Neural crest cell (in vitro differentiated cells): ENCODE measurements at places on chromosomes 5 and 9. TPM values are rescaled to one million over a fixed set of nuclear protein-coding genes. Genes with fewer than 3 reads are reported as not detected.

GRCh38 chr9:115207003-115207836, 89.3 kb upstream of the TNC start:
- H3K27ac ChIP-seq: no peak overlapping the region
- no peaks in the 10 kb centered on the region for H3K36me3 ChIP-seq
- H3K4me3 ChIP-seq: no peak overlapping the region
- H3K4me1 ChIP-seq: peaks cover 17% of the 10 kb centered on the region
- DNase-seq: no peak

GRCh38 chr9:88308831-88309560, 79.2 kb upstream of the SPIN1 start:
- H3K4me3 ChIP-seq: no peak overlapping the region
- peaks cover 5% of the 10 kb centered on the region for H3K4me1 ChIP-seq
- no peak overlapping the region for H3K27ac ChIP-seq
- no peak for DNase-seq
- H3K36me3 ChIP-seq: no peaks in the 10 kb centered on the region
- peaks cover 5% of the 10 kb centered on the region for H3K27me3 ChIP-seq

DNA sequence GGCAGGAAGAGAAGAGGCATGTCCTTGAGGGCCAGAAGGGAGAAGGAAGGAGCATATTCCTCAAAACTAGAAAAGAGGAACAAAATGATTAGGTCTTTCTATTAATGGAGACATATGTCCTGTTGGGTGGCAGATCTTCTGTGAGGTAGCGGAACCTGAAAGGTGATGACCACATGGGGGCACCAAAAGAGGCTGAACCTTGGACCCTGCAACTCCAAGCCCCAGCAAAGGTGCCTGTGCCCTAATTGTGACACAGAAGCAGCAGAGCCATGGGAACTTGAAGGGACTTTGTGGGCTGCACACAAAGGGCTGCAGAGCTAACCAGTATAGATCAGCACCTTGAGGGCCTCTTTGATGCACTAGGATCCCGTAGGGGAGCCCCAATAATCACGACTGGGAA, 158.0 kb downstream of the BAAT start:
- DNase-seq: no peak
- H3K4me3 ChIP-seq: no peak overlapping the region
- H3K4me1 ChIP-seq: peaks cover 10% of the 10 kb centered on the region
- no peak overlapping the region for H3K27ac ChIP-seq

DNA sequence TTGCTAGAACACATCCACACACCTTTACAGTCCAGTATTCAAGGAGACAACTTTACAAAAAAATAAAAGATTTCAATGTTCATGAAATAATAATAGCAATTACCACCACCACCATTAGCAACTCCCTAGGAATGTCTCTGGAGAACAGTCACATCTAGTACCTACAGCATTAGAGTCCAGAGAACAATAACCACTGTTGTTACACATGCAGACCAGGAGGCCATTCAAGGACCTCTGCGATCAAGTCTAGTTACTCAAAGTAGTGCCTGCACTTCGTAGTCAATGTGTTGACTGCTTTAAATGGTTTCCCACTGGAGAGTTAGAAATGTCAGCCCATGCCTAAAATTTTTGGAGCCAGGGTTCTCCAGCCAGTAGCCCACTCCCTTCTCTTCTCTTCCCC, 244.4 kb downstream of the DEPDC1B start:
- H3K27me3 ChIP-seq: no peaks in the 10 kb centered on the region
- no peak for DNase-seq
- no peaks in the 10 kb centered on the region for H3K36me3 ChIP-seq
- no peaks in the 10 kb centered on the region for H3K4me1 ChIP-seq

DNA sequence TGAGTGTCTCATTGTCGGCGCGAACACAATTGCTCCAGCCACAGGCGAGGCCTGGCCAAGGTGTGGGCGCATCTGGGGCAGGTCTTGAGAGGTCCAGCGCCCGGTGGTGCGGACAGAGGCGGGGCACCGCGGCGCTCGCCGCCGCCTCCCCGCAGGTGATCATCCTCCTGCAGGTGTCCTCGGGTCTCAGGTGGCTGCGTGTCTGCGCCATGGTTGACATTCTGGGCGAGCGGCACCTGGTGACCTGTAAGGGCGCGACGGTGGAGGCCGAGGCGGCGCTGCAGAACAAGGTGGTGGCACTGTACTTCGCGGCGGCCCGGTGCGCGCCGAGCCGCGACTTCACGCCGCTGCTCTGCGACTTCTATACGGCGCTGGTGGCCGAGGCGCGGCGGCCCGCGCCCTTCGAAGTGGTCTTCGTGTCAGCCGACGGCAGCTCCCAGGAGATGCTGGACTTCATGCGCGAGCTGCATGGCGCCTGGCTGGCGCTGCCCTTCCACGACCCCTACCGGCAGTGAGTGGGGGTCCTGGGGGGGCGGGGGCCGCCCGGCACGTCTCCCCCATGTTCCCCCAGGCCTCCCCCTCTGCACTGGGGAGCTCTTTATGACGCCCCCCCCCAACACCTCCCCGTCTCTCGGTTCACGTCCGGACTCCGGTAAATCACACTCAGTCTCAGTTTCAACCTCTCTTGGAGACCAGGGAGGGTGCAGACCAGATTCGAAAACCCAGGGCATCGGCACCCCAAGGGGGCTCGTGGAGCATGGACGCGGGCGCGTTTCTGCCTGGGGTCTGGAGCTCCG, 446 bp downstream of the NXNL2 start:
- no peaks in the 10 kb centered on the region for H3K36me3 ChIP-seq
- H3K27ac ChIP-seq: no peak overlapping the region
- DNase-seq: no peak
- H3K4me1 ChIP-seq: peaks cover 13% of the 10 kb centered on the region
- peaks cover 90% of the 10 kb centered on the region for H3K27me3 ChIP-seq

- H3K27ac ChIP-seq: no peak overlapping the region
- no peak overlapping the region for H3K4me3 ChIP-seq
- H3K4me1 ChIP-seq: no peaks in the 10 kb centered on the region
- H3K27me3 ChIP-seq: no peaks in the 10 kb centered on the region
- no peak for DNase-seq
- no peaks in the 10 kb centered on the region for H3K36me3 ChIP-seq
These were observed 455.0 kb upstream of the ACTBL2 start for GRCh38 chr5:57937501-57938173.

GRCh38 chr5:155767470-155767869, 559.5 kb upstream of the SGCD start:
- no peaks in the 10 kb centered on the region for H3K4me1 ChIP-seq
- peaks cover 9% of the 10 kb centered on the region for H3K27me3 ChIP-seq
- DNase-seq: no peak
- H3K4me3 ChIP-seq: no peak overlapping the region
- H3K27ac ChIP-seq: no peak overlapping the region

DNA sequence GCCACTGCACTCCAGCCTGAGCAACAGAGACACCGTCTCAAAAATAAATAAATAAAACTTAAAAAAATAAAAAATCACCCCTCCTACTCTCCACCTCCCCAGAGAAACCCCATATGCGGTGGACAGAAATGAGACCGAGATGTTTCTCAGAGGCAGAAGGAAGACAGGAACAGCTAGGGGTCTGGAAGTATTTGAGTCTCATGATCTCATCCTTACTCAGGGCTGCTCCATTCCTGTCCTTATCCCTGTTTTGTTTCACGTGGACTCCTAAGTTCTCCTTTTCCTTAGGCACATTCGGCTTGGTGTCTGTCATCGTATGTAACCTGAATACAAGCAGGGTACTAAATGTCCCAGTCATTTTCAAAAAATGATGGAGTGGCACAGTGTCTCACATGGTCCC, 76.1 kb downstream of the C9orf50 start:
- H3K27ac ChIP-seq: no peak overlapping the region
- no peak overlapping the region for H3K4me3 ChIP-seq
- no peaks in the 10 kb centered on the region for H3K36me3 ChIP-seq
- no peaks in the 10 kb centered on the region for H3K27me3 ChIP-seq

DNA sequence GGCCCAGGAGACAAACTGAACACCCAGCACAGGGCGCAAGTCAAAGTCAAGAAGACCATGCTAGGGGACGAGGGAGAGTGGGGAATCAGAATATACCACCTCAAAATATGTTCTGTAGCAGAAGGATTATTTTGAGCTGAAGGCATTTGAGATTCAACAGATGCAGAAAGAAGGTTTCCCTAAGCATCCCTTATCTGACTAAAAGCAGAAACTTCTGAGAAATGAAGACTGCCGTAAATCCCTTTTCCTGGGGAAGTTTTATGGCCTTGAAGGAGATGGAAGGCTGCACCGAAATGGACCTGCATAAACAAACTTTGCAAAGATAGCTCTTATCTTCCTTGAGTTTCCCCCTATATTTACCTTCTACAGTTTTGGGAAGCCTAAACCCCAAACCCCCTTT, 72.8 kb downstream of the PTTG1 start:
- no peak overlapping the region for H3K4me3 ChIP-seq
- no peak overlapping the region for H3K27ac ChIP-seq
- no peaks in the 10 kb centered on the region for H3K36me3 ChIP-seq
- no peaks in the 10 kb centered on the region for H3K4me1 ChIP-seq

DNA sequence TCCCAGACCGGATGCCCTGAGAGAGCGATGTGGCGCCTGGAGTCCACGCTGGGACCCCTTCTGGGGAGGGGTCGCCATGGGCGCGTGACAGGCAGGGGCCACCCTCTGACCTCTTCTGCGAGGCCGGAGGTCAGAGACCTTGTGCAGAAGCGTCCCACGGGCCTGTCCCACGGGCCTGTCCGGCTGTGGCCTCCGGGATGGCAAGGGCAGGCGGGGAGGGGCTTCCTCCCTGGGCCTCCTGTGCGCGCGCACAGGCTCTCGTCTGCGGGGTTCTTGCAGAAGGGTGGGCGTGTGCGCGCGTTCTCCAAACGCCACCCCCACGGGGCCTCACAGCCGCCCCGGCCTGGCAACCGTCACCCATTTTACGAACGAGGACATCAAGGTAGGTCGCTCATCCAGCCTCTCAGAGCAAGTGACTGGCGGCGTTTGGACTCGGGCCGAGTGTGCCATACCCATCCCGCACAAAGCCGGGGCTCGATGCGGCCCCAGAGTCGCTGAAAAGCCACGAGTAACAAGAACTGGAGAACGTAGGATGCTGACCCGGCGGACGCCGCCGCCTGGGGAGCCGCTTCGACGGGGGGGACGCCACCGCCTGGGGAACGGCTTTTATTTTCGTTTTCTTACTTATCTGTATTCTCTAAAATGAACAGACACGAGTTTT, 897 bp downstream of the AHRR start:
- no peak overlapping the region for H3K27ac ChIP-seq
- no peak overlapping the region for H3K4me3 ChIP-seq
- H3K36me3 ChIP-seq: no peaks in the 10 kb centered on the region
- peaks cover 72% of the 10 kb centered on the region for H3K27me3 ChIP-seq

- no peaks in the 10 kb centered on the region for H3K36me3 ChIP-seq
- peaks cover 4% of the 10 kb centered on the region for H3K4me1 ChIP-seq
- H3K27me3 ChIP-seq: peaks cover 7% of the 10 kb centered on the region
- no peak overlapping the region for H3K27ac ChIP-seq
- H3K4me3 ChIP-seq: no peak overlapping the region
These were observed 45.1 kb downstream of the PDE8B start for GRCh38 chr5:77255617-77256016.

- peaks cover 14% of the 10 kb centered on the region for H3K4me1 ChIP-seq
- no peaks in the 10 kb centered on the region for H3K36me3 ChIP-seq
- no peak for DNase-seq
- H3K27me3 ChIP-seq: no peaks in the 10 kb centered on the region
These were observed 285.8 kb downstream of the ISL1 start for GRCh38 chr5:51669095-51669494.

DNA sequence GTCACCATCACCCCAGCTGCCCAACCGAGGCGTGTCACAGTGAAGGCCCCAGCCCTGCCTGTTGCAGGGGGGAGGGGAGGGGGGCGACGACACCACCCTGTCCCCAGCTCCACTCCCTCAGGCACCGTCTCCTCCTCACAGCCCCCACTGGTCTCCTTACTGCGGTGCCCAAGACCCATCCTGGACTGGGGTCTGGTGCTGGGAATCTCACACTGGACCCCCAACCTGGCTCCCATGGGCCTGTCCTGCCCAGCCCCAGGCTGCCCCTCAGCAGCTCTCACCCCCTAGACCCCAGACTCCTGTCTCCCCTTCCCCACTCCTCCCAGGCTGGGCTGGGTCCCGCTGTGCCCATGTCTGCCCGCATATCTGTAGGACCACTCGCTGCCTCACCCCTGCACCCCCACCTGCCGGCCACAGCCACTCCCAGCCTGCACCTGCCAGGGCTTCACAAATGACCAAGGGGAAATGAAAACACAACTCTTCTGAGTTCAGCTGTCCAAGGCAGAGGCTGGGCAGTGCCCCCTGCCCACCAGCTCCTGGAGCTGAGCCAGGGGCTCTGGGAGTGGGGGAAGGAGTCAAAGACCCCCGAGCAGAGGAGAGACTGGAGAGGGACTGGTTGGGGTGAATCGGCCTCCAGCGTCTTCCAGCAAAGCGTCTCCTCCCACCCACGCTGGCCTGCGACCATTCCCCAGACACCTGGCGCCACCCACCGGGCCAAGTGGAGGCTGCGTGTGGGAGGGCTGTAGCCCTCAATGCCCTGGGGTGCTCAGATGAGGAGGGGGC, 32.6 kb upstream of the EGFL7 start:
- H3K36me3 ChIP-seq: no peaks in the 10 kb centered on the region
- DNase-seq: peak; percentile 78
- no peak overlapping the region for H3K27ac ChIP-seq
- H3K4me3 ChIP-seq: no peak overlapping the region
- H3K27me3 ChIP-seq: no peaks in the 10 kb centered on the region
- H3K4me1 ChIP-seq: peaks cover 11% of the 10 kb centered on the region

DNA sequence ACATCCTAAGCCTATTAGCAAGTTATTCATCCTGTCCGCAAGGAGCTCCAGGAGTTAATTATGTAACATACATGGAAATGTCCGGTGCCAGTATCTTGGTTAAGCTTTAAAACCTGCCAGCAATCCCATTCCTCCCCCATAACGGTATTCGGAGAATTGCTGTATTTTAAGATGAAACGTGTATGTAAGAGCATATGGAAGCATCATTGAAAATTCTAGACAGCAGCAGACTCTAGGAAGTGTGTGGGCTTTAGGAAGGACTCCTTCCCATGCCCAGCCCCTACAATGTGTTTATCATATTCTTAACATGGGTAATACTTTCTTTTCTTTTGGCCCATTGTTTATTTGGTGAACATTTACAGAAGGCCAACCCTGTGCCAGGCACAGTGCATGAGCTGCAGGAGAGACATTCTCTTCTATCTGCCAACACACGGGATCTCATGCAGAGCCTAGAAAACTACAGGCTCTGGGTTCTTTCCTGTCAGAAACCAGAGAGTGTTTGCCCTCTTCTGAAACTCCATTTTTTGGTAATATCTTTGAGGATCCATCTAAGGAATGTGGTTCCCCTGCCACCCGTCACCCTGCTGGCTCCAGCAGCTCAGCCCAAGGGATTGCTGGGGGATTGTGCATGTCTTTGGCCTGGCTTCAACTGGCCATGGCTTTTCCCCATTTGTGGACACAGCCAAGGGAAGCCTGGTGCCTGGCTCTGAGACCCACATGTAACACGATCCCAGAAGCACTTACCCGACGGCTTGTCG, 15.1 kb downstream of the ANGPTL2 start:
- no peak overlapping the region for H3K4me3 ChIP-seq
- H3K27me3 ChIP-seq: no peaks in the 10 kb centered on the region
- H3K27ac ChIP-seq: no peak overlapping the region
- H3K4me1 ChIP-seq: peaks cover 16% of the 10 kb centered on the region
- H3K36me3 ChIP-seq: peaks cover 12% of the 10 kb centered on the region

CAMK4 gene
- 9.4 and 10.0 TPM in 2 replicates for total RNA-seq

SPINK4 gene
- total RNA-seq: not detected in 2 replicates

CDX1 gene
- total RNA-seq: not detected in 2 replicates

ADAMTS13 gene
- 5.8 and 6.0 TPM in 2 replicates for total RNA-seq

TSSK1B gene
- total RNA-seq: 0.16 and 0.23 TPM in 2 replicates

MAMDC4 gene
- total RNA-seq: 19.3 and 20.6 TPM in 2 replicates

GRXCR2 gene
- not detected in 2 replicates for total RNA-seq

AMBP gene
- 0.40 TPM in 1 of 2 replicates, not detected in the other for total RNA-seq

ZDHHC11B gene
- 3.0 and 3.5 TPM in 2 replicates for total RNA-seq

PRDM9 gene
- not detected in 2 replicates for total RNA-seq

FBXL7 gene
- 20.7 and 20.8 TPM in 2 replicates for total RNA-seq

PKD2L2 gene
- not detected in 2 replicates for total RNA-seq
